Calu3 (cell line): ENCODE measurements at places on chromosomes 5 and 9.
A peak's percentile ranks its signal among the peaks of the same experiment; 100 is the strongest.

GRCh38 chr5:149852641-149853330, 91.8 kb downstream of the PDE6A start:
- H3K4me3 ChIP-seq: no peak overlapping the region
- no peak overlapping the region for H3K27ac ChIP-seq
- H3K36me3 ChIP-seq: peaks cover 12% of the 10 kb centered on the region
- H3K4me1 ChIP-seq: peaks cover 18% of the 10 kb centered on the region
- no peaks in the 10 kb centered on the region for H3K27me3 ChIP-seq
- DNase-seq: peak; percentile 79

GRCh38 chr9:86978922-86979474, 31.7 kb upstream of the GAS1 start:
- H3K4me1 ChIP-seq: no peaks in the 10 kb centered on the region
- no peak overlapping the region for H3K27ac ChIP-seq
- H3K27me3 ChIP-seq: peaks cover 83% of the 10 kb centered on the region
- no peaks in the 10 kb centered on the region for H3K36me3 ChIP-seq
- no peak overlapping the region for H3K4me3 ChIP-seq
- DNase-seq: no peak

- no peak for DNase-seq
- peaks cover 5% of the 10 kb centered on the region for H3K36me3 ChIP-seq
- H3K27ac ChIP-seq: no peak overlapping the region
- no peaks in the 10 kb centered on the region for H3K4me1 ChIP-seq
These were observed 312.5 kb upstream of the PTGER4 start for GRCh38 chr5:40367255-40367654.

GRCh38 chr9:93976973-93977372, 21.8 kb upstream of the BARX1 start:
- no peaks in the 10 kb centered on the region for H3K36me3 ChIP-seq
- no peak overlapping the region for H3K27ac ChIP-seq
- H3K4me3 ChIP-seq: no peak overlapping the region
- no peak for DNase-seq

DNA sequence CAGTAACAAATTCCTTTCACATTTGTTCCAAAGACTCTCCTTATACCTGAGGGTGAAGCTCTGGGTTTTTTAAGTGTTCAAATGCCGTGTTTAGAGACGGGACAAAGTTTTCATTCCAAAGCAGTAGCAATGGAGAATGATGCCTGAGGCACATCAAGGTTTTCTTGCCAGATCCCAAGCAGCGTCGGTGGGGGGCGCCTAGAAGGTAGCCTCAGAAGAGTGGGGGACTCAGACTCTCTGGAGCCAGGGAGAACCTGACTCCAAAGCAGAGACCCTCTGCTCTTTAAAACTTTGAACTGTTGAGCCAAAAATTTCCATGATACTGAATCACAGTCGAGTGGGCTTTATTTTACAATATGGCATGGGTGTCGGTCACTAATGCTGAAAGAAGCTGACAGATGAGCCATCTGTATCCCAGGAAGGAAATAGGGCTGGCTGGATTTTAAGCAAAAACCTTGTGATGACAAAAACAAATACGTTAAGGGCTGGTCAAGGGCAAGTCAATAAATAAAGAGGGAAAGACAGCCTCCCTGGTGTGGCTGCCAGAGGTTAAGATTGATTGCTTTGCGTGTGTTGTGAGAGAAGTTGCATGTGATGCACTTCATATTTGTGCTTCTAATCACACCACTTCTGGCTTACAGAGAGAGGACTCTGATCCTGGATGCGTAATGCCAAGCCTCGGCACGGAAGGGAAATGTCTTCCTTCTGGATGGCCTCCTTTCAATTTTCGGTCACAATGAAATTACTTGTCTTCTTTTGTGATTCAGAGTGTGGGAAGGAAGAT, 161.1 kb upstream of the EFNA5 start:
- no peak overlapping the region for H3K27ac ChIP-seq
- no peak overlapping the region for H3K4me3 ChIP-seq
- peaks cover 45% of the 10 kb centered on the region for H3K27me3 ChIP-seq
- no peaks in the 10 kb centered on the region for H3K36me3 ChIP-seq
- H3K4me1 ChIP-seq: no peaks in the 10 kb centered on the region

GRCh38 chr5:100575815-100576214, 40.6 kb downstream of the FAM174A start:
- no peak overlapping the region for H3K27ac ChIP-seq
- H3K27me3 ChIP-seq: no peaks in the 10 kb centered on the region
- DNase-seq: no peak
- no peak overlapping the region for H3K4me3 ChIP-seq
- H3K36me3 ChIP-seq: no peaks in the 10 kb centered on the region

DNA sequence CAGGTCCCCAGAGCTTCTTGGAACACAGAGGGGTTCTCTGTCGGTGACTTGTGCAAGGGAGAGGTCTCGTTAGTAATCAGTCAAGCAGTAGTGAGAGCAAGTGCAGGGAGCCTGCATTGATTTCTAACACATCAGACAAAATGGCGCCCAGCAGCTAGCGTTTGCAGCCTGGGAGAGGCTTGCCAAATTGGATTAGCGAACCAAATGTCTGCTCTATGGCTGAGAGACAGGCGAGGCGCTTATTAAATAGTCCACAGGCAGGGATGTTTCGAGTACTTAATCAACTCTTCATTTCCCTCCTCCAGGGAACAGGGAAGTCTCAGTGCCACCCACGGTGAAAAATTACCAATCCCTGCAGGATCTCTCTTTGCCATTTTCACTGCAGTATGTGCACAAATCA, 131.4 kb upstream of the SHB start:
- peaks cover 8% of the 10 kb centered on the region for H3K4me1 ChIP-seq
- H3K36me3 ChIP-seq: no peaks in the 10 kb centered on the region
- peaks cover 12% of the 10 kb centered on the region for H3K27me3 ChIP-seq
- H3K4me3 ChIP-seq: no peak overlapping the region
- no peak for DNase-seq
- H3K27ac ChIP-seq: no peak overlapping the region

GRCh38 chr9:89845862-89846261, 241.1 kb downstream of the GADD45G start:
- no peak for DNase-seq
- H3K27me3 ChIP-seq: peaks cover 95% of the 10 kb centered on the region
- H3K36me3 ChIP-seq: no peaks in the 10 kb centered on the region
- H3K27ac ChIP-seq: no peak overlapping the region
- H3K4me3 ChIP-seq: no peak overlapping the region

DNA sequence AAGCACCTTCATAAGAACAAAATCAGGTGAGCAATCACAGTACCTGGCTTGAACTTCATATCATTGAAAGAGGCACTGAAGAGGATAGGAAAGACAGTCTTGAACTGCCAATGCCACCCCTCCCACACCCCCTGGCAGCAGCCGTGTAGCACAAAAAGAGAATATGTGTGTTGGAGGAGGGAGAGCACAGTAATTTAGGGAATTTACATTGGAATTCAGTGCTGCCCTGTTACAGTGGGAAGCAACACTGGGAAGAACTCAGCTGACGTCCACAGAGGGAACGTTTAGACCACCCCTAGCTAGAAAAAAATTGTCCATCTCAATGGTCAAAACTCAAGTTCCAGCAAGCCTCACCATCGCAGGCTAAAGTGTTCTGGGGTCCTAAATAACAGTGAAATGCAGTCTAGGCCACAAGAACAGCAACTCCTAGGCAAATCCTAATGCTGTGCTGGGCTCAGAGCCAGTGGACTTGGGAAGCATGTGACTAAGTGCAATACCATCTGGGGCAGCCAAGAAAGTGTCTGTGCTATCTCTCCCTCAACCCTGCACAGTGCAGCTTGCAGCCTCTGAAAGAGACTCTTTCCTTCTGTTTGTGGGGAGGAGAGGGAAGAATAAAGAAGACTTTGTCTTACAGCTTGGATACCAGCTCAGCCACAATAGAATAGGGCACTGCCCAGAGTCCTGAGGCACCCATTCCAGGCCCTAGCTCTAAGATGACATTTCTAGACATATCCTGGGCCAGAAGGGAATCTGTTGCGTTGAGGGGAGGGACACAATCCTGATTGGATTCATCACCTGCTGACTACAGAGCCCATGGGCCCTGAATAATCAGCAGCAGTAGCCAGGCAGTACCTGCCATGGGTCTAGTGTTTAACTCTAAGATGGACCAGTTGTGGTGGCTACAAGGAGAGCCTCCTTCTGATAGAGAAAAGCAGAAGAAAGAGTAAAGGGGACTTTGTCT, 62.1 kb upstream of the VLDLR start:
- H3K4me1 ChIP-seq: peaks cover 30% of the 10 kb centered on the region
- H3K27ac ChIP-seq: no peak overlapping the region
- H3K36me3 ChIP-seq: no peaks in the 10 kb centered on the region
- no peaks in the 10 kb centered on the region for H3K27me3 ChIP-seq
- H3K4me3 ChIP-seq: no peak overlapping the region

- no peak overlapping the region for H3K27ac ChIP-seq
- no peaks in the 10 kb centered on the region for H3K36me3 ChIP-seq
- H3K4me3 ChIP-seq: no peak overlapping the region
- no peak for DNase-seq
These were observed 148.3 kb downstream of the RANBP17 start for GRCh38 chr5:171010086-171010485.

GRCh38 chr9:134637696-134638501, 3.7 kb upstream of the COL5A1 start:
- no peak overlapping the region for H3K4me3 ChIP-seq
- H3K4me1 ChIP-seq: no peaks in the 10 kb centered on the region
- no peak for DNase-seq
- peaks cover 9% of the 10 kb centered on the region for H3K27me3 ChIP-seq

- no peaks in the 10 kb centered on the region for H3K27me3 ChIP-seq
- H3K4me1 ChIP-seq: no peaks in the 10 kb centered on the region
These were observed 143.4 kb downstream of the CD180 start for GRCh38 chr5:67053229-67053628.

DNA sequence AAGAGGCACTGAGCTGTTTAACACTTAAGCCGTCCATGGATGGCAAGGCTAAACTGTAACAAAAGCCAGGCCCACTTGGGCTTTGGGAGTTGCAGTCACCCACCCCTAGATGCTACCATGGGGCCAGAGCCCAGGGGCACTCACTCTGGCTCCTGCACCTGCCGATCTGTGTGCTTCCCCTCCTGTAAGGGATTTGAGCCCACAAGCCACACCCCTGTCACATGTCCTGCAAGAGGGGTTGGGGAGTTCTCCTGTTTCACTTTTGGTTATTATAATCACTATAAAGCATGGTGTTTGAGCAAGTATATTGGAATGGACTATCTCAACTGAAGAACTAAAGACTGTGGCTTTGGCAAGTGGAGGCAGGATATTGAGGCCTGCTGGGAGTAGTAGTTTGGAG, 14.0 kb upstream of the GPR151 start:
- no peak overlapping the region for H3K4me3 ChIP-seq
- no peak overlapping the region for H3K27ac ChIP-seq
- H3K36me3 ChIP-seq: no peaks in the 10 kb centered on the region
- H3K27me3 ChIP-seq: peaks cover 18% of the 10 kb centered on the region

DNA sequence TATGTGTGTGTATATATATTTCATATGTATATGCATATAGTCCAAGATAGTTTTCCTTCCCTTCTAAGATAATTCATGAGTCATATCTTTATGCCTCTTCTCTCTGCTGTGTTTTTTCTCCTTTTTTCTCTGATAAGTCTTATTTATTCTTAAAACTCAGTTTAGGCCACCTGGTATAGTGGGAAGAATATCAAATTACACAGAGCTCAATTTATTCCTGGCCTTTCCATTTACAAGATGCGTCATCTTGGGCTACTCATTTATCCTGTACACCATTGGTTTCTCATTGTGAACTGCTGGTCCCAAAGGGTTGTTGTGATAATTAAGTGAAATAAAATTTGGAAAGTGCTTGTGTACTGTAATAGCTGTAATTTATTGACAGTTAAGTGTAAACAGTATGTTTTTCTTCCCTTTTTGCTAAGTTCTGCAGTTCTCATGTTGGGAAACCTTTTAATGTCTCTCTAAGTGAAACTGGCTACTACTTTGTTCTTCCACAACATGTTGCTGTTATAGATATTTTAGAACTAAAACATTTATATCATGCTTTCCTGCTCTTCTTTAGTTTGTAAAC, 19.4 kb downstream of the CCDC171 start:
- no peaks in the 10 kb centered on the region for H3K27me3 ChIP-seq
- H3K27ac ChIP-seq: no peak overlapping the region
- no peak overlapping the region for H3K4me3 ChIP-seq
- H3K36me3 ChIP-seq: no peaks in the 10 kb centered on the region

- no peaks in the 10 kb centered on the region for H3K36me3 ChIP-seq
- H3K4me3 ChIP-seq: no peak overlapping the region
- no peak for DNase-seq
- no peaks in the 10 kb centered on the region for H3K27me3 ChIP-seq
- H3K27ac ChIP-seq: no peak overlapping the region
- H3K4me1 ChIP-seq: peaks cover 30% of the 10 kb centered on the region
These were observed 16.3 kb downstream of the TMC1 start for GRCh38 chr9:72537671-72538070.

GRCh38 chr9:104817437-104817836, 53.5 kb downstream of the NIPSNAP3B start:
- no peak for DNase-seq
- no peaks in the 10 kb centered on the region for H3K27me3 ChIP-seq
- no peaks in the 10 kb centered on the region for H3K4me1 ChIP-seq
- H3K27ac ChIP-seq: no peak overlapping the region
